Activated CD4-positive, alpha-beta T cell treated with anti-CD3 and anti-CD28 coated beads for 36 hours (primary cell): ENCODE measurements at places on chromosomes 2 and 18. TPM values are rescaled to one million over a fixed set of nuclear protein-coding genes. Genes with fewer than 3 reads are reported as not detected.

DNA sequence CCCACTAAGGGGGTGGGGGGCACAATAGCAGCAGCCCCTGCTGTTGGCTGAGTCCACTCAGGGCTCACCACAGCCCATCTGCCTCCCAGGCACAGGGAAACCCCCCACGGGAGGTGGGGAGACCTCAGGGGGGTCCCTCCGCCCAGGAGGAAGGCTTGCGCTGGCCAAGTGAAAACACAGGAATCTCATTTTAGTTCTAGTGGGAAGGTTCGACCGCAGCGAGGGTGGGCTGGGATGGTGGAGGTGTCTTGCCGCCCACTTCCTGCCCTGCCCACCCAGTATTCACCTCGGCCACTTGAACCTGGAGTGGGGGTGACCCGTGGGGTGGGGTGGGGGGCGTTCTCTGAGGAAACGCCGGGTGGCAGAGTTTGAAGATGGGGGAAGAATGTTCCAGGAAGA lies 6.9 kb upstream of the BOK start:
- DNase-seq = no peak

LOXHD1 gene
- 0.05 TPM for total RNA-seq

DNA sequence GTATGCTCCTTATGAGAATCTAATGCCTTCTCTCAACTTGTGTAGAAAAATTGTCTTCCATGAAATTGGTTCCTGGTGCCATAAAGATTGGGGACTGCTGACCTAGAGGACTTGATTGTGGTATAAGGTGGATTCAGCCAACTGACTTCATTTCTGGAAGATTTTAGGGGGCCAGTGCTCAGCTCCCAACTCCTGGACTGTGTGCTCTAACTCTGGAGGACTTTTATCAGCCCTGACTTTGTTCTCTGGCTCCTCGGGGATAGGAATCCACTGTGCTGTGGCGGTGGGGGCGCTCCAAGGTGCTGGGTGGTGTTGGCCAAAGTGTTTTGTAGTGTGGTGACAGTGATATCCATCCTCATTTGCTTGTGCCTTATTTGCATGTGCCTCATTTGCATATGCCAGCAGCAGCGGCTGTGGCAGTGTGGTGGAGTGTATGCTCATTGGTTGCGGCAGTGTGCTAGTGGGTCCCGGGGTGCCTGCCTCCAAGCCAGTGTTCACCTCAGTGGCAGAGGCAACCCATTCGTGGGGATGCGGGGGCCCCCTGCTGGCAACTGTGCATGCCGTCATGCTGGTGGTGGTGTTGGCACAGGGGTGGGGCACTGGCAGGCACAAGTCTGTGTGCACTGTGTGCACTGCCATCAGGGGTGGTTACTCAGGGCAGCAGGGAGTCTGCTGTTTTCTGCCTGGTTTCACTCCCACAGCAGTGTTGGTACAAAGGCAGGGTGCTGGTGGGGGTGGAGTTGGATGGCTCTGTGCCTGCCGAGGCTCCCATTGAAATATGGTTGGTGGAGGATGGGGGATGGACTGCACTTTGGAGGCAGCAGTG lies 19.6 kb downstream of the EHBP1 start:
- peak; percentile 48 for DNase-seq

DNA sequence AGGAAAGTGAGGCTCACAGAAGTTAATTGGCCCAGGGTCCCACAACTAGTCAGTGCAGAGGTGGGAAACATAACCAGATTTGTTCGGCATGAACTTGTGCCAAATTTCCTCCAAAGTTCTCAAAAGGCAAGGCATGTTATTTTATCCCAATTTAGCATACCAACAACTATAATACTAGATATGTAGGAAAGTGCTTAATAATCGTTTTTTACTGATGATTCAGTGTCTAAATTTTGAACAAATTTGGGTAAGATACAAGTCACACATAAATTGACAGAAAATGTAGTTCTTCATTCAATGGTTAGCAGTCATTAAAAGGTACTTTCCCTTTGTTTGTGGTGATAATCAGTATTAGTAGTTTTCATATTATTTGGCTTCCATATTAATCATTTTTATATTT lies 38.5 kb upstream of the CYBRD1 start:
- no peak for DNase-seq

RDH14 gene
- total RNA-seq = 18.3 TPM

GRCh38 chr2:10192392-10193015 lies 70.0 kb downstream of the RRM2 start:
- no peak for DNase-seq

DNA sequence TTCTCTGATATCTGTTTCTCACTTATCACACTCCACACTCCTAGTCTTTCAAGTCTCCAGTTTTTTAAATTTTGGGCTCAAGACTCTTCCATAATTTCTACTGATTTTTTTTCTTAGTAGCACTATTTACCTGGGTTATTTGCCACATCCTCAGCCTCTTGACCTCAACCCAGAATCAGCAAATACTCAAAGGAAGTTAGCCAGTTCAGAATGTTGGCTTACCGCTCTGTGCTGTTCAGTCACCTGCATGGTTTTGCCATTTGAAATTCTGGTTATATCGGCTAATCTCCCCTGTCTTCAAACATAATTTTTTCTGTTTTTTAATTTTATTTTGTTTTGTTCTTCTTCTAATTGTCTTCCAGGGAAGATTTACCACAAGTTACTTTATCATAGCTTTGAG lies 412.6 kb downstream of the PTH2R start:
- DNase-seq = no peak

DNA sequence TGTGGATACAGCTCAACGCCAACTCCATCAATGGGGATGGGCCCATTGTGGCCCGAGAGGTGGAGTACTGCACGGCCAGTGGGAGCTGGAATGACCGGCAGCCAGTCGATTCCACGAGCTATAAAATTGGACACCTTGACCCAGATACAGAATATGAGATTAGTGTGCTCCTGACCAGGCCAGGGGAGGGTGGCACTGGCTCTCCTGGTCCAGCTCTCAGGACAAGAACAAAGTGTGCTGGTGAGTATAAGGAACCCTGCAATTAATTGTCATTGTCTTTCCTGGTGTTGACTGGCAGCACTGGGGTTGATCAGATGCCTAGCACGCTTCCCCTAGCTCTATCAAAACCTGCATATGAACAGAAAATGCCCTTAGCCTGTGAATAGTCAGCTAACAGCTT lies 388.1 kb downstream of the PTPRM start:
- DNase-seq = no peak

- no peak for DNase-seq
Measured at GRCh38 chr2:10722252-10722825, 909 bp downstream of the ATP6V1C2 start.

MARCO gene
- not detected for total RNA-seq

CD207 gene
- not detected for total RNA-seq

CFAP221 gene
- not detected for total RNA-seq

DNA sequence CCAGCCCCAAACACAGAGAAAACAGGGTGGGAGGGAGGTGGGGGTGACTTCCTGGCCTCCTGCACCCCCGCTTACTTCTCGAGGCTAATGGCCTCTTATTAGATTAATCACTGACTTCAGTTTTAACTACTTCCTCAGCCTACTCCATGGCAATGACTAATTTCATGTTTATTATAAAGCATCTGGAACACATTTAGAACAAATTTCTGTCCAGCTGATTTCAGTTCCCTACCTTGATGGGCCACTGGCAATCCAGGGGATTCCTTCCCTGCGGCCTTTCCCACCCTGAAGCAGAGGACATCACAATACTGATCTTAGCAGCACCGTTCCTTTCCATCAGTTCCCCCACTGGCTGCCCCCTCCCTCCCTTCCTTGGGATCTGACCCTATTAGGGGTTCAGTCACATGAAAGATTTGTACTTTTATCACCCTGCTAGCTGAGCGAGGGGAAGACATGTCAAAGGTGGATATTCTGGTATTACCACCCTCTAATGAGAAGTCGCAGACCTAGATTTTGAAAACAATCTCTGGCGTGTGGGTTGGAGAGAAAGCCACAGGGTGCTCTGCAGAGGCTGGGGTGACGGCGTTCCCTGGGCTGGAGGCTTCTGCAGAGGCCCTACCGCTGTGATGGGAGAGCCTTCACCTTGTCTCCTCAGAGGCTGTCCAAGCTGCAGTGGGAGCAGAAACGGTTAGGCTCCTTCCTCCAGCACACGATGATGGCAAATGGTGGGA lies 67.6 kb downstream of the KIAA2012 start:
- DNase-seq = no peak

OSBPL6 gene
- total RNA-seq = 3.3 TPM

DNA sequence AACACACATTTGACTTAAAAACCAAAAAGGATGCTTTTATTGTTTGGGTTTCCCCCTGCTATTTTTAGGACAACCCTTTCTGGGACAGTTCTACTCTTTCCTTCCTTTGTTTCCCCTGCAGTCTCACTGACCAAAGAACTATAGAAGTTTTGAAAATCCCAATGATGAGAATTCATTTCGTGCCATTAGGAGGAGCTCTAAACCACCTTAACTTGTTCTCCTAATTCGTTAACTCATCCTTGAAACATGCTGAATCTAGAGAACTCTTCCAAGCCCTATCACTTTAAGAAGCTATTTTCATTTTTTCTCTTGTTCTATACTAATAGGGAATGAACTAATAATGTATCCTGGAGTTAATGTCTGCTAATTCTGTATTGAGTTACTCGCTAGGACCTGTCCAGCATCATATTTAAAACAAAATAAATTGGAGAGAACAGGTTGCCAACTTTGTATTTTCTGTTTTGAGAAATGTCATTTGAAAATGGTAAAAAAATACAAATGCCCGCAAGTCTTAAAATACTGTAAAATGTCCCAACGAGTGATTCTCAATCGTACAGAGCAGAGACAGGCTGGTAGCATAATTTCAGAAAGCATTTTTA lies 62.9 kb downstream of the AFTPH start:
- no peak for DNase-seq

DNA sequence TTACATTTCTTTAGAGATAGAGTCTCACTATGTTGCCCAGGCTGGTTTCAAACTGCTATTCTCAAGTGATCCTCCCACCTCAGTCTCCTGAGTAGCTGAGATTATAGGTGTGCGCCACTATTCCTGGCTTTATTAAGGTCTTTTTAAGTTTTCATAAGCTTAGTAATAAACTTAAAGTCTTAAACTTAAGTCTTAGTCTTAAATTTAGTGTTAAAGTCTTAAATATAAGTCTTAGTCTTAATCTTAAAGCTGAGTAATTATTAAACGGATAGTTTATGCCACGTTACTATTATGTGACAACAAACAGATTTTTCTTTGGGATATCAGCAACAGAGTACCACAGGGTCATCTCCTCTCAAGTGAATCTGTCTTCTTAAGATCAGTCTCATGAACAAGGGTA lies 12.6 kb downstream of the FARP2 start:
- no peak for DNase-seq

GCKR gene
- total RNA-seq = not detected

DNA sequence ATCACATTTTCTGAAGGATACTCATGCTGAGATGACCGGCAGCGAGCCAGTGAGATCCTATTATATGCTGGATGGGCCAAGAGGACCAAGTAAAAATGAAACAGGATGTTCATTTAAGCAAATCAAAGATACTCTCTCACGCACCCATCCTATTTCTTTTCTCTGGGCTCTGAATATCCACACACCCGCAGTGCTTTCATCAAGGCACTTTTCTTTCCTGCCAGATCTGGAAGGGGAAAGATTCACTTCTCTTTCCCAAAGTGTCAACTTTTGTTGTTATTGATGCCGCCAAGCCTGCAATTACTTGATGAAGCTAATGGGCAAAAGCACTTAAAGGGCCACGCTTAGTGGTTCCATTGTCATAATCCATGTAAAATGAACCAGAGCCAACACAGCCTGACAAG lies 191.9 kb upstream of the CHAC2 start:
- DNase-seq = no peak

GRCh38 chr2:101327863-101328394 lies 19.4 kb upstream of the RNF149 start:
- no peak for DNase-seq

GRCh38 chr2:165820296-165820695 lies 26.2 kb upstream of the GALNT3 start:
- no peak for DNase-seq

AGXT gene
- total RNA-seq = not detected

UPP2 gene
- total RNA-seq = not detected

- DNase-seq = peak; percentile 11
Measured at GRCh38 chr2:54012538-54013141, 41.8 kb upstream of the PSME4 start.

DNA sequence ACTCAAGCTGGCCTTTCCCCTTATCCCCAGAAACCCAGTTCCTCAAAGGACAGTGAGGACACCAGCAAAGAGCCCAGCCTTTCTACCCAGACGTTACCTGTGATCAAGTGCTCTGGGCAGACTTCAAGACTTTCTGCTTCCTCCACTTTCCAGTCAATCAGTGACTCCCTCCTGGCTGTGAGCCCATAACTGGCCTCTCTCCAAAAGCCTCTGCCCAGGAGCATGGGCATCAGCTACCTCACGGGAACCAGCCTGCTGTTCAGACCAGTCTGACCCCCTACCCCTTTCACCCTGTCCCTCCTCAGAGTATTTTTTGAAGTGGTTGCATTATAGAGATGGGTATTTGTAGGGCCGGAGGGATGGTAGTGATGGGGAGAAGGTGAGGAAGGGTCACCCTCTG lies 27.7 kb upstream of the CYP27A1 start:
- DNase-seq = no peak

DNA sequence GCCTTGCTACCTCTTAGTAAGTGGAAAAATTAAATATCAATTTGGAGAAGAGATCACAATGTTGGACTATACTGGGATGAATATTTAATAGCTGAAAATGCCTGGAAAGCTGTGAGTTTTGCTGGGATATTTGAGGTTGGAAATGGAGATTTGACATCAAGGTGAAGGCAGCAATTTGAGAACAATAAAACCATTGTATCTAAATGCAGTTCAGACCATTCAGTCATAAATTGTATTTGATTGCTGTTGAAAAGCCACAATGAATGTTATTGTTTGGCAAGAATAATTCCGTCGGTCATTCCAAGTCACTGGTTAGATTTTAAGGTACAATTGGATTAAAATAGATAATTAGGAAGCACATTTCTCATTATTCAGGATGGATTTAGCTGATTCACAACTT lies 325.6 kb downstream of the HRH4 start:
- DNase-seq = no peak

DNA sequence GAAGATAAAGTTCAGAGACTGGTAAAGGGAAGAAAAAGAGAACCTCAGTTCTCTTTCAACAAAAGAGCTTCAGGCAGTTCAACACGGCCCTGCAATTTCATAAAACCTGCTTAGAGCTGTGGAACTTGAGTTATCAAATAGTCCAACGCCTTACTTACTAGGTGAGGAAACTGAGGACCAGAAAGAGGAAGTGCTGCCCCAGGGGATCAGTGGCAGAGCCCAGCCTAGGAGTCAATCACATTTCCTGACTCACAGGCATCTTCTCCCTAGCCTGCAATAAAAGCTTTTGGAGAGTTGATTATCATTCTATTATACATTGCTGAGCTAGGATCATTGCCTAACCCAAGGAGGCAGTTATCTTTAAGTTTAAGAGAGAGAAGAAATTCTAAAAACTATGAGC lies 77.4 kb downstream of the TXNL1 start:
- DNase-seq = no peak

DNA sequence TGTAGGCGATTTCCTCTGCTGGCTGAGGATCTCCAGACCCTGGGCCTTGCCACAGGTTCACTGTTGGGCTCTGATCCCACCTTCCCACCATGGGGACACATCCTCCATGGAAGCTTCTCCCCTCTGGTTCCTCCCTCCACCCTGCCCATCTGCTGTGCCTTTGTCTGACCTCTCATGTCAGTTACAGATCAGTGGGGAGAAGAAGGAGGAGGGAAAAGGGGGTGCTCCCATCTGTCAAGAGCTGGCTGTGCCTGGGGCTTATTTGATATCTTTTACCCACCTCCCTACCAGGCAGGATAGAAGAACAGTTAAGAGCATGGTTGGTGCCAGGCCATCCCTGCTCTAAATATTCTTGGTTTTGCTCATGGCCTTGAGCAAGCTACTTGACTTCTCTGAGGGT lies 12.3 kb upstream of the DNAJB2 start:
- no peak for DNase-seq

GRCh38 chr18:36031903-36032302 lies 35.5 kb downstream of the RPRD1A start:
- DNase-seq = no peak
